ENCODE measurements at places on chromosomes 2 and 18. TPM values are rescaled to one million over a fixed set of nuclear protein-coding genes. Genes with fewer than 3 reads are reported as not detected.

GRCh38 chr2:121705390-121705789 is 31.3 kb downstream of the NIFK start:
- no peak for DNase-seq

DNA sequence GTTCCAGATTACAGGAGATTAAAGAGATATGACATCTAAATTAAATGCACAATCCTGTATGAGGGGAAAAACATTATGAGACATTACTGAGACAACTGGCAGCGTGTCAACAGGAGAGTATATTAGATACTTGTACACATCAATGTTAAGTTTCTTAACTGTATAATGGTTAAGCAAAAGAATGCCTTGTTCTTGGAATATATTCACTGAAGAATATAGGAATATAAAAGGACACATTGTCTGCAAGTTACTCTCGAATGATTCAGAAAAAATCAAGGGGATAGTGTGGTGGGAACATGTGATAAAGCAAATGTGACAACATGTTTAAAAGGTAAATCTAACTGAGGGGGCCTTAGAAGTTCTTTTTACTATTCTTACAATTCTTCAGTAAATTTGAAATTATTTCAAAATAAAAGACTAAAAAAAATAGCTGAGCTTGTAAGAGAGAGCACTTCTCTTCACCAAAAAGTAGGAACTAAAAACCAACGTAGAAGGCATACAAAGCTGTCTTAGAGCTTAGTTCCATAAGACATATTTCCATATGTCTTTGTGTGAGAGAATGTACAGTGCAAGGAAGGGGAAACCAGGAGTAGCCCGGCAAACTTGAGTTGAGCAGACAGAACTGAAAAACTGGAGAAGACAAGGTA is 7.5 kb downstream of the WDPCP start:
- no peak for DNase-seq

DNA sequence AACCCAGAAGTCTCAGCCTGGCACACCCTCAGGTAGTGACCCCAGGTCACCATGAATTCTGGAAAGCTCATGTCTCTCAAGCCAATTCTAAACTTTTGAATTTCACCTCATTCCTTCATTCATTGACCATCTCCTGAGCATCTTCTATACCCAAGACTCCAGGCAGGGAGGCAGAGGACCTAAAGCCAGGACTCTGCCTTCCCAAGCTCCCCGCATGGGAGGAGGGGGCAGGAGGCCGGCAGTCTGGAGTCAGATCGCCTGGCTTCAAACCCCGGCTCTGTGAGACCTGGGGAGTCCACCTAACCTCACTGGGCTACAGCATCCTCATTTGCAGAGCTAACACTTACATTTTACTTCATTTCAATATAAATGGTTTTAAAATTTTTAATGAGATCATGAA is 59.0 kb downstream of the SMAD7 start:
- no peak for DNase-seq

- no peak for DNase-seq
Measured at GRCh38 chr2:7449298-7449697, 532.1 kb downstream of the RNF144A start.

SPTBN1 gene
- 484 TPM for total RNA-seq

- no peak for DNase-seq
Measured at GRCh38 chr18:8911408-8912340, 190.8 kb upstream of the NDUFV2 start.

- DNase-seq: no peak
Measured at GRCh38 chr18:61876899-61877298, 15.9 kb downstream of the RNF152 start.
